CD4-positive, alpha-beta T cell (primary cell): ENCODE measurements at places on chromosomes 11 and 22.

GRCh38 chr11:43542750-43543712, 137.5 kb upstream of the HSD17B12 start:
- DNase-seq, result no peak

GRCh38 chr11:128238521-128239265, 348.7 kb downstream of the ETS1 start:
- DNase-seq, result no peak

- DNase-seq, result no peak
Observed at GRCh38 chr22:30984317-30984716, 15.3 kb downstream of the TUG1 start.

DNA sequence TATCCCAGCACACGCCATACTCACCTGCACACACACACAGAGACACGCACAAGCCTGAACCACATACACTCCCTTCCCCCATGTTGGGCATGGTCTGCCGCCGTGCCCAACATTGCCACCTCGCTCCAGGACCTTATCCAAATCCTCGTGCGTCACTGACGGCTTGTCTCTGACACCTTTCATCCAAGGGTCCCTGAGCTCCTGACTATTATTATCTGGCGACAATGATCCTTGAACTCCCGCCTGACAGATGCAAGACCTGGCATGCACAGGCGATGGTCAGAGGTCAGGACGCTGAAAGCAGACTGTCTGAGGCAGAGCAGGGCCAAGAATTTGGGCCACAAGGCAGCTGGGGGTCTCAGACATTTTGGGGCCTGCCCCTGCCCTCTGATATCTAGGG, 4.2 kb downstream of the MB start:
- DNase-seq, result no peak

DNA sequence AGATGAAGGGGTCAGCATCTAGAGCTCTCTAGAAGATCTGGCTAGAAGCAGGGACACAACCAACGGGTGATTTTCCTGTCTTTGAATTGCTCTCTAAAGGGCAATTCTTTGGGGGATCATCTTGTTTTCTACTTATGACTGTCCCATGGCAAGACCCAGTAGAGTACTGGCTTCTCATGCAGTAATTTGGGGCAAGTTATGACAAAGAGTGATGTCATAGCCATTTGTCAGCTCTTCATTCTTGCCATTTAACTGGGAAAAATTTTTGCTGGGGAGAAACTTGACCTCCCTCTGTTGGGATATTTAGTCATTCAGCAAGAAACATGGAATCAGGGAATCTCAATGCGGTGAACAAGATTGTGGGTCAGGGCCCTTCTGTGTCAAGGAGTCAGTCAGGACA, 80.4 kb downstream of the SLC1A2 start:
- DNase-seq, result no peak

DNA sequence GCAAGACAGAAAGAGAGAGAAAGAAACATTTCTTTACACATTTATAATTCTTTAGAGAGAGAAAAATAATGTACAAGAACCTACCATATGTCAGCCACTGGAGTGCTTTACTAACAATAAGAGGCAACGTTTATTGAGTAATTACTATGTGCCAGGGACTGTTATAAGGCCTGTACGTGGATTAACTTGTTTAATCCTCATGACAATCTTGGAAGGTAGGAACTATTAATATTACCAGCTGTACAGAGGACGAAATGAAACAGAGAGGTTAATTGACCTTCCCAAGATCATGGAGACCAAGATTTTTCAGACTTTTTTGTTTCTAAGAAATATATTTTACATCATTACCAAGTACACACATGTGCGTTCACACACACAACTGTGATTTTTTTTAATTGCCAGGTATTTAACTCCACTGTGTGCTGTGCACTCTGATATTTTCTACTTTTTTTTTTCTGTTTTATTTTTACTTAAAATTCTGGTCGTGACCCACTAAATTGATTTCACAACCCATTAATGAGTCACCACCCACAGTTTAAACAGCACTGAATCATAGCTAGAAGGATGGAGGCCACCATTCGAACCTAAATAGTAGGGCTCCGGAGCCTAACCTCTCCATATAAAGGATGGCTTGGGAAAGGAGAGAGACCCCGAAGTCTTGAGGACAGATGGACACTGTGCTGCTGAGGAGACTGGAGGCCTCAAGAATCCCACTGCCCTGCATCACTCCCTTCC, 21.4 kb downstream of the CREB3L1 start:
- no peak for DNase-seq

DNA sequence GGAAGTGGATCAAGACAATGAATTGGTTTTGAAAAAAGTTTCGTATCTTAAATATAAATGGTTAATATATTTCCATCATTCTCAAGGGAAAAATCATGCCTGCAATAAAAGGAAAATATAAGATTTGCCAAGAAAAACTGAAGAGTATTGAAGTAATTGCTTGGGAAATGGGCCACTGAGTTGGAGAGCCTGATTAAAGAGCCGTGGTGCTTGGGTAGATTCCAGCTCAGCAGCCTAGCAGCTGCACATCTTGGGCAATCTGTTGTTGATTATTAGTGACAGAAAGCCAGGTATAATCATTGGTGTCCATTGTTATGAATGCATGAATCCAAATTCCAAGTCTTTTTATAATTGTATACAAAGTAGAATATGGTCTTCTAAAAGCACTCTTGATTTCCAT, 800.9 kb upstream of the CHORDC1 start:
- DNase-seq, result no peak

DNA sequence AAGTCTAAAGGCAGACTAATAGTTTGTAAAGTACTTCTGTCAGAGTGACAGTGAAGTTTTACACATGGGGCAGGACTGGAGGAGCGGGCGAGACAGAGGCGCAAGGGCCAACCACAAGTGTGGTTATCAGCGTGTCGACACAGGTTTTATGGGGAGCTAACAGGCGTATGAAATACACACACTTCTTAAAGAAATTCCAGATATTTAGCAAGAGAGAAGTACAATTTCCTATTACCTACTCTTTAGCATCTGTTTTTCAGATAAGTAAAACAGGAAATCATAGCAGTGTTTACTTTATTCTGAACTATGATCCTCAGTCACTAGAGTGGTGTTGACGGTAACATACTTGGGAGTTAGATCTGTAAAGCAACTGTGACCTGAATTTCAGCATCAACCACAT, 22.5 kb downstream of the VSIG10L2 start:
- DNase-seq, result no peak

GRCh38 chr11:115623021-115623451, 118.8 kb upstream of the CADM1 start:
- DNase-seq, result no peak

GRCh38 chr11:66278363-66279091, 552 bp downstream of the CNIH2 start:
- DNase-seq, result no peak

DNA sequence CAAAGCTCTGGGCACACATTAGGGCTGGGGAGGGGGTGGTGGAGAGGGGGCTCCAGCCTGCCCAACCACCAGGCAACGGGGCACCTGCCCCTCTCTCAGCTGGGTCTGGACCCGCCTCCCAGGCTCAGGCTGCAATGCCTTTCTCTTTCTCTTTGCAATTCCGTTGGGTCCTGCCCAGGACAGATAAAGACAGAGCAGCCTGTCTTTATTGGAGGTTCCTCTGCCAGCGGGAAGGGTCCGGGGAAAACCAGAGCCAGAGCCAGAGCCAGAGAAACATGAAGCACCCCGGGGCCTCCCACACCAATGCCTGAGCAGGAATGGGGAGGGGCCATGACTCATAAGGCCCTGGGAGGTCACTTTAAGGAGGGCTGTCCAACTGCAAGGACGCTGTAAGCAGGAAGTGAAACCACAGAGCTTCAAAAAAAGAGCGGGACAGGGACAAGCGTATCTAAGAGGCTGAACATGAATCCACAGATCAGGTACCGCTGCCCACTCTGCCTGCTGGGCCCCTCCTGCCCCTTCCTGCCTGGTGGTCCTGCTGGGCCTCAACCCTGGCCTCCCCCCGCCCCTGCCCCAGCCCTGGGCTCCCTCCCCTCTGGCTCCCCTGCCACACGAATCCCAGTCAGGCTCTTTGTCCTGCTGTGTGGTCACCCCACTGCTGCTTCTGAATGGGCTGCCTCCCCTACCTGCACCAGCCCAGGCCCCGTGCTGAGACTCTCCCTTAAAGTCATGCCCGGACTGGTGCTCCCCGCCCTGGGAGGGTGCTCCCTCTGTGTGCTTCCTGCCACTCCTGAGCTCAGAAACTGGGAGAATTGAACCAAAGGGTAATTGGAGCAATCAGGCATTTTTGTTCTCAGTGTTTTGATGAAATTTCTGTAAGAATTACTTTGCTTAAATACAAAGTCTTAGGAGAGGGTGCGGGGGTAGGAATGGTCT, at the start of gene APOBEC3B:
APOBEC3B (plus strand) TSS at position 356 of the 936 bp plus-strand sequence; CDS start at position 463, 107 bp downstream.
- DNase-seq, result peak; percentile 84

- DNase-seq, result no peak
Observed at GRCh38 chr22:26674211-26675190, 17.1 kb downstream of the MIAT start.

DNA sequence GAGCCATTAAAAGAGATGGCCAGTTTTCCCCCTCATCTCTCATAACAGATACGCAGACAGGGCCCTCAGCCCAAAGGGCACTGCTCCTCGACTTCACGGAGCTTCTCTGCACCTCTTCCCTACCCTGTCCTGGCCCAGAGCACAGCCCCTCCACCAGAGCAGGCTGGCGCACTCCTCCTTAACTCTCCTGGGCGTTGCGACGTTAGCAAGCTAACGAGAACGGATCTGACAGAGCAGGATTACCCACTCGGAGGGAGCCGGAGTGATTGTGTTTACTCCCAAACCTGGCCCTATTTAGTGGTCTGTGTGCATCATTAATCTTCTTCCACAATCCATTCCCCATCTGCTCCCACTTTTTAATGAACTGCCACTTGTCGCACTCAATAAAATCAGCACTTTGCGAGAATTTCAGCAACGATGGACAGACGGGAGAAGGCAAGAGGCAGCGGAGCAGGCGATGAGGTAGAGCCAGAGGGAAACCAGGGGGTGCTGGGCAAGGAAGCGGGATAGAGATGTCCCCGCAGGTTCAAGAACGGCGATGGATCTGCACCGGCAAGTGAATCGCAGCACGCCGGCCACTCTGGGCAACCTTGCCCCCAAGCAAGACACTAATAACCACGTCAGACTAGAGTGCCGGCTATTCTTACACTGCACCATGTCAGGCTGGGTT, 159.4 kb downstream of the BUD13 start:
- DNase-seq, result no peak

DNA sequence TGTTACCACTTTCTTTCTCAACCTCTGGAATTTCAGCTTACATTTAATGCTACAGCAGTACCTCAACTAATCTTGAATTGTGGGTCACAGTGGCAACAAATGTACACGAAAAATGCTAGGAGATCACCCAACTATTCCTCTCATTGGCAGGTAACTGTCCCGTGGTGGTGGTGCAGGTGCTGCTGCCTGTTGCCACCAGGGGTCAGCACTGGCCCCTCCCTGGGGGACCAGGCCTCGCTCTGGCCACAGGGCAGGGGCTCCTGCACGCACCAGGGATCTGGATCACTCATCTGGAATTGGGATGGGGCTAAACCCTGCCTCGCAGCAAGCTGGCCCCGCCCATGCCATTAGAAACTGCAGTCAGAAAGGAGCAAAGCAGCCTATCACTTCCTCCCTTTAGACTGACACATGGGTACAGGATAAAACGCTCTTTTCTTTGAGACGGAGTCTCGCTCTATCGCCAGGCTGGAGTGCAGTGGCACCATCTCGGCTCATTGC, 6.9 kb upstream of the POLDIP3 start:
- DNase-seq, result peak; percentile 73

- no peak for DNase-seq
Observed at GRCh38 chr22:35148866-35149548, 83.0 kb downstream of the ISX start.

GRCh38 chr22:36790648-36791047, 14.7 kb upstream of the IFT27 start:
- DNase-seq, result no peak

DNA sequence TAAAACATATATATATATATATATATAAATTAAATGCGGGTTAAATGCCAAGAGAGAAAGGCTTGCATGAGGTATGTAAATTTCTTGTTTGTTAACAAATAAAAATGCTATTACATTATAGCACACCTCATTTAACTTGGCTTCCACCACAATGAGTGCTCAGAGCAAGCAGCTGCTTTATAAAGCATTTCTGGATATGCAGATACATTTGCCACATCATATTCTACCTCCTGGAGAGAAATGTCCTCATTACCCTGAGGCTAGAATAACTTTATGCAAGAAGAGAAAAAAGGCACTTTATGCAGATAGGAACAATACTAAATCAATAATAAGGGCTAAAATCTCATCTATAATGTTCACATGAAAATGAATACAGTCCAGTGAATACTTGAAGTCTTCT, 181.7 kb upstream of the CCDC90B start:
- DNase-seq, result no peak

DNA sequence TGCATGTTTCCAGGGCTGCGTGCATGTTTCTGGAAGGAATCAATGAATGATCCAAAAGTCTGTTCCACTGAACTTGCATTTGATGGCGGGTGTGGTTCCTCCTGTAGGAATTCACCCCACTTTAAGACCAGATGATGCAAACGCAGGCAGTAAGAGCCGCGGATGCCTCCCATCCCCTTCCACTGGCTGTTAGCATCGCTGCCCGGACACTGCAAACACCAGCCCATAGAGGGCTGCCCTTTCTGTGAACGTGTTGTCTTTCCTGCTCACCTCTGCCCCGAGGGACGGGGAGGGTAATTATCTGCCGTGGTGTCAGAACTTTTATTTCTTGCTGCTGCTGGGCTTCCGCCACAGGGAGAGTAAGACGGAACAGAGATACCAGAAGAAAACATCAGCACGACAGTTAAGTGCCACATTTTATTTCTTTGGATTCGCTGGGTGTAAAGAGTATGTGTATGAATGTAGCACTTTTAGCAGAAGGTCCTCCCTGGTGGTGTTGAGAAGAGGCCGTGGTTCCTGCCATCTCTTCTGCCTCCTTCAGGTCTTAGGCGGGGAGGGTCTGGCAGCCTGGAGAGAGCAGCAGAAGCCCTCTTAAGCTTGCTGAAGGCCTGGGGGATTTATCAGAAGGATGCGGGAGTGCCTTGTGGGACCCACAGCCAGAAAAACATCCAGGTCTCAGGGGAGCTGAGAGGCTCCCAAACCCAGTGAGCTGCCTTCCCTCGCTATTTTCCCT, 53.2 kb upstream of the NECTIN1 start:
- DNase-seq, result no peak

GRCh38 chr11:66328302-66329144, 7.7 kb downstream of the RIN1 start:
- peak; percentile 92 for DNase-seq

- no peak for DNase-seq
Observed at GRCh38 chr11:114685097-114685496, 6.8 kb downstream of the NXPE2 start.

- no peak for DNase-seq
Observed at GRCh38 chr11:116641561-116642045, 131.2 kb downstream of the BUD13 start.

GRCh38 chr22:27134315-27134701, 476.9 kb downstream of the MIAT start:
- DNase-seq, result no peak

DNA sequence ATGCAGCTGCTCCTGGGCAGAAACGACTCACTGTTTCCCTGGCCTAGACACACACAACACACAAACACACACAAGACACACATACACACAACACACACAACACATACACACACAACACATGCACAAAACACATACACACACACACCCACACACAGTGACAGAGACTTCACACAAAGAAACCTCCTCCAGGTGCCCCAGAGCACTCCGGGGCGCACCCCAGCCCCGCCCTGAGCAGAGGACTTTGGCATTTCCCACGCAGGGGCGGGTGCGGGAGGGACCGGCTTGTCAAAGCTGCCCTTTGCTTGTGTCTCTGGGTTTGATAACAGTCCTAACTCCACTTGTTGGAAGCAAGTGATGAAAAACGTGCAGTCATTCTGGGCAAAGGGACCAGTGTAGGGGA, 6.5 kb downstream of the APOBEC3A start:
- no peak for DNase-seq
